ENCODE measurements at places on chromosomes 11 and 22. TPM values are rescaled to one million over a fixed set of nuclear protein-coding genes. Genes with fewer than 3 reads are reported as not detected.

RAB38 gene
- total RNA-seq = 0.22 TPM

GDPD4 gene
- not detected for total RNA-seq

DNA sequence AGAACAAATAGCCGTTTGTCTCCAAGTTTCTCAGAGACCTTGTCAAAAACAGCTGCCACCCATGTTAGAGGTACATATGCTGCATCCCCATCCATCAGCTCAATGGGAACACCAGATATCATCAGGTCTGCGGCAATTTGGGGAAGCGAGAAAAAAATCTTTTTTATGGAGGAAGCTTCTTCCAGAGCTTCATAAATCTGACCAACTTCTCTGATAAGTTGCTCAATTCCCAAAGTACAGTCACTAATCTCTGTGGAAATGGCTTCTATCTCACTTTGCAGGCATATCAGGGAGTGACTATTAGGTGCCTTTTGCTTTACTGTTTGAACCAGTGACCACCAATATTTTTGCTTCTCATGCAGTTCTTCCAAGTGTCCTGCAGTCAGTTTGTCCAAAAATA lies 34.3 kb upstream of the MRPL17 start:
- DNase-seq = no peak

- no peak for DNase-seq
Observed at GRCh38 chr11:94546162-94546470, 2.4 kb downstream of the FUT4 start.

C11orf87 gene
- 0.03 TPM for total RNA-seq

DNA sequence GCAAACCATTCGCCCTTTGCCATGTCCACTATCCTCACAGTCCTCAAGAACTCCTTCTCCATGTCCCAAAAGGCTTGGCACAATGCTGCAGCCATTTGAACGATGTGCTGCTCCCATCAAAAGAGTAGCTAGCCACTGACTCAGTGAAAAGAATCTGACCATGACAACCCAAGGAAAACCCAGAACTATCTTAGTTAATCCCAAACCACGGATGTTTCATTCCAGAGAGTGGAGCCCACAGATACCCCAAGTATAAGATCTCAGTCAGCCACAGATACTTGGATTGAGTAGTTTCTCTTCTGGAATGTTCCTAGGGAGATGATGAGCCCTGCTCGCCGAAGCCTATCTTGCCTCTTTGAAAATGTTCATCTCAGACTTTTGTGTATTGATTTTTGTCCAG lies 176.9 kb downstream of the NAV2 start:
- no peak for DNase-seq

DNA sequence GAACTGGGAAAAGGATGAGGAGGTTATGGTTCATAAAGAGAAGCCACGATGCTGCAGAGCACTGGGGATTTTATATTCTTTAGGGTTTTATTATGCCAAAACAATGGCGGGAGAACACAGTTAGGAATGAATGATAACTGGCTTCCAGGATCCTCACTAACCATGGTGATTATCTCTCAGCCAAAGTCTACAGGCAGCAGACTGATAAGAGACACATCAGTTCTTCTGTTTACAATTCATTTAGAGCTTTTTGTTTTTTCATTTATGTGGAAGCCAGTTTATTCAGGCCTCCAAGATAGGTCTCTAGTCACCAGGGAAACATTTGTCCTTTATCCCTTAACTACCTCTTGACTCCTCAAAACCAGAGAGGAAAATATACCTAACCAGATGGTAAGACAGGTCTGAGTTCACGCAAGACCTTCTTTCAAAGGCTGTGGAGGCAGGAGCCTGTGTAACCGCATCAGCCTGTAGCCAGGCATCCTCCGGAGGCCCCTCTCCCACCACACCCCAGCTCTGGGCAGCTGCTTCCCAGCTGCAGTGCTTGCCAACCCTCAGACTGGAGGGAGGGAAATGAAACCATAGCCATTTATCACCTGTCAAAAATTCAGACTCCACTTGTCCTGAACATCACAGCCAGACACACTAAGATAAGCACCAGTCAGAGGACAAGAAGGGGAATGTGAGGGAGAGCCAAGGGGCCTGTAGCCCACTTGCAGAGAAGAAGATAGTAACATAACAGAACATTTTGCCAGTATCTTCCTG lies 57.2 kb upstream of the FAM181B start:
- DNase-seq = no peak
